ENCODE measurements at places on chromosomes 4 and X.

DNA sequence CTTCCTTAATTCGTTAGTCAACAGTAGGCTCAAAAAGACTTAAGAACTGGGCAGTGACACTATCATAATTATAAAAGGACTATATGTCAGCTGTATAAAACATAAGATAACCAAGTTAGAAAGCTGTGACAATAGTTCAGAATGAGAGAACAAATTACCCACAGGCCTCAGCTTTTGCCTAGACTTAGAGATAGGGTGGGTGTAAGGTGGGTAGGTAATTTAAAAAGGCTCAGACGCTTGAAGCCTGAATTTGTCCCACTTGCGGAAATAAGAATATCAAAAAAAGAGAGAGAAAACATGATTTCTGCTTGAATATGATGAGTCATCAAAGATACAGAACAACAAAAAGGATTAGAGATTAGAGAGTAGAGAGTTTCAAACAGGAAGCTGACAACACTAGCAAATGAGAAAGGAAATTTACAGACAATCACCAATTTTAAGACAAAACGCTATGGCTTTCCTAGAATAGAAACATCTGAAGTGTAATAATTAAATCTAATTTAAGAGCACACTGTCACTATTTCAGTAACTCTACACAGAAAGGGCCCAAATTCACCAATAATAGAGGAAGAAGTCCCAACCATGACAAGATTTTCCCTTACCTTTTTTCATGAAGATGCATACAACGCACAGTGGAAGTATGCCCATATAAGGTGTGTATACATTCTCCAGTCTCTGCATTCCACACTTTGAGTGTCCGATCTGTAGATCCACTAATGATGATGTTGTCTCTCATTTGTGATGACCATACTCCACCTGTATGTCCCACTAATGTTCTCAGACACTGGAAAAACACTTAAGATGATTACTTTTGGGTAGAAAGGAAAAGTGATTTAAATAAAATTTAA lies 208.1 kb downstream of the FBXW7 start:
- no peak for DNase-seq

GRCh38 chrX:69222103-69223090 lies 57.1 kb upstream of the PJA1 start:
- peak; percentile 0 for DNase-seq

- DNase-seq = no peak
Measured at GRCh38 chrX:85963736-85964135, 83.6 kb downstream of the CHM start.

- DNase-seq = no peak
Measured at GRCh38 chr4:123444290-123444731, 47.7 kb downstream of the SPRY1 start.

DNA sequence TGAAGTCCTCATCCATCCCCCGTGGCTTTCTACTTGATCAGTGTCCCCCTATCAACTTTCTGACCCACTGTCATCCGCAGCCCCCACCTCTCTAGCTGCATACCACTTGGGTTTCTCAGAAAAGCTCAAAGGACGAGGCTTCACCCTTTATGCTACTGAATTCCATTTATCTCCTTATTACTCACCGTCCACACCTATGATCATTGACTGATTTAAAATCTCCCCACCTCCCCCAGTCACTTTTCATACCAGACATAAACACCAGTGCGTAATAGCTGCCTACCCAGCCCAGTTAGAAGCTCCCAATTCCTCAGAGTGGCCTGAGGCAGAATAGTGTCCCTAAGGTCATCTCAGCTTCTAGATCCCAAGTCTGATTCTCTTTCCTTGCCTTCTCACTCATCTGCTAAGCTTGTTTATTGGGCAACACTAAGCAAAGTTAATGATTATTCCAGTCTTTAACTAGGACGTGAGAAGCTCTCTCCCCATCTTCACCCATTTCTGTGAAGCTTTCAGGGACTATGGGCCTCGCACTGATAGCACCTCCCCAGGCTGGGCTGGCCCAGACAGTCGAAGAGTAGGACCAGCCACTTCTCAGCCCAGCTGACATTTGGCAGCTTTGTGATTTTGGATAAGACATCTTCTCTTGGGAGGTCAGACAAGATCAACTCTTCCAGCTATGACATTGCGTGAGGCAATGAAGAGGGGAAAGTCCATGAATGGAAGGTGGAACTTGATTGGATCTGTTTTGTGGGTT lies 7.2 kb upstream of the DDX60L start:
- DNase-seq = no peak

GRCh38 chr4:127015667-127016117 lies 617.1 kb upstream of the INTU start:
- no peak for DNase-seq

- no peak for DNase-seq
Measured at GRCh38 chr4:153114771-153115321, 89.4 kb upstream of the TRIM2 start.

GRCh38 chrX:147570483-147570882 lies 341.2 kb upstream of the FMR1 start:
- DNase-seq = no peak

DNA sequence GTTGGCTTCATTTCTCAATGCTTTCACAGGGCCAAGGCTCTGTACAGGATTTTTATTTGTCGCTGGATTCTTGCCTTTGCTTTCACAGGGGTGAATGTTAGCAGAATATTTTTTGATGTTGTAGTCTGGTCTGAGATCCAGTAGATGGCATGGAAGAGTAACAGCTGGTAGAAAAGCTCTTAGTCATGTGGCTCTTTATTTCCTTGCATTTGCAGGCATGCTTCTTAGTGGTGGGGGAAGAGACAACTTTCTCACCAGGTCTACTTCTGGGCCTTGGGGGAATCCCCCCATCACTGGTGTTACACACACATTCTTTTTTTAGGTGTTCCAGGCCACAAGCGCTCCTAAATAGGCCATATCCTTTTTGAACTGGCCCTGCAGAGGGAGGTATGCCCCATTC lies 58.2 kb upstream of the DKK2 start:
- DNase-seq = no peak

DNA sequence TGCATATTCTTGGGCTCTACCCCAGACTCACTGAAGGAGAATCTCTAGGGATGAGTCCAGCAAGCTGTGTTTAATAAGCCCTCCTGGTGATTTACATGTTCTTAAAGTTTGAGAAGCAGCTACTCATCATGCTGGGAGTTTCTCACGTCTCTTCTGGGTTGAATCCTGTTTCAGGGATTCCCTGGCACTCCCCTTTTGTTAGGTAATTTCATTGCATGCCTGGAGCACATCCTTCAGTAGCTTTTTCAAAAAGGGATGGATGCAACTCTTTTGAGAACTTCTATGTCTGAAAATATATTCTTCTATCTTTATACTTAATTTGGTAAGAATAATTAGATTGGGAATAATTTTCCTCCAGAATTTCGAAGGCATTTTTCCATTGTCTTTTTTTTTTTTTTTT lies 4.4 kb downstream of the EVC start:
- DNase-seq = no peak

- no peak for DNase-seq
Measured at GRCh38 chrX:15745179-15745578, 7.1 kb downstream of the CA5B start.

GRCh38 chr4:11105715-11106114 lies 323.0 kb downstream of the HS3ST1 start:
- no peak for DNase-seq

DNA sequence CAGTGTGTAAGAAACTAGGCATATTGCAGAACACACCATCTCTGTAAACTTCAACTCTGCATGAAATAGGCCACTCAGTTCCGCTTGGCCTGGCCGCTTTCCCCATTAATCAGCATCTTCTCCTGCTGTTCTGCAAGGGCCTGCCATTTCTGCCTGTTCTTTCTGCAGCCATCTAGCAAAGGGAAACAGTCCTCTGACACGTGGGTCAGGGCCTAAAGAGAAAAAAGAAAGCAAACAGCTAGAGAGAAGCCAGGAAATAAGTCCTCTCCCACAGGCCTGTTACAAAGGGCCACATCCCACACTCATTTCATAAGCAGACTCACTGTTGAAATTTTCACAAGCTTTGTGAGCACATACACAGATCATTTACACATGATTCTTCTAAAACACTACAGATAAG lies 130.1 kb downstream of the PDE5A start:
- no peak for DNase-seq

DNA sequence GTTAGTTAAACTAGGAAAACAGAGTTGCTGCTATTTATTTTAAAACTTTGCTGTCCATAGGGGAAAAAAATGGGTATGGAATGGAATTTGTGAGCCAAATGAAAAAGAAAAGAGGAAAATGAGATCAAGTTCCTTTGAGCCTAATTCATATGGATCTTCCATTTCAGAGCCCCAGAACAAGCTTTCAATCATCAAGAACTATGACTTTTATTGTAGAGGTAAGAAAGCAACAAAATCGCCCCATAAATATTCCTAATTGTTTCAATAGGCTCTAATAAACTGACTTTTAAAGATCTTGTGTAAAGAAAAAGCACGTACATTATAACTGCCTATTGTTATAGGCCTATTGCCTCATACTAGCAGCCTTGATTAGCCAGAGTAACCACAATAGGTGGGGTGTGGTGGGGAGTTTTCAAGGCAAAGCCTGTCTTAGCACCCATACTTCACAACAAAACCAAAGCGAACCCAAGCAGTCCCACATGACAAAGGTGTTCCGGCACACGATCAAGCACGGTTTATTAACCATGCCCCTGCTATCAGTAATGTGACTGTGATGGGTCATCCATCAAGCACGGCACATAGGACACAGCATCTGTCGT lies 44.4 kb downstream of the RBM47 start:
- no peak for DNase-seq

- no peak for DNase-seq
Measured at GRCh38 chr4:159298502-159298901, 195.6 kb downstream of the RAPGEF2 start.

- DNase-seq = no peak
Measured at GRCh38 chrX:13803116-13803515, 13.8 kb downstream of the GPM6B start.

DNA sequence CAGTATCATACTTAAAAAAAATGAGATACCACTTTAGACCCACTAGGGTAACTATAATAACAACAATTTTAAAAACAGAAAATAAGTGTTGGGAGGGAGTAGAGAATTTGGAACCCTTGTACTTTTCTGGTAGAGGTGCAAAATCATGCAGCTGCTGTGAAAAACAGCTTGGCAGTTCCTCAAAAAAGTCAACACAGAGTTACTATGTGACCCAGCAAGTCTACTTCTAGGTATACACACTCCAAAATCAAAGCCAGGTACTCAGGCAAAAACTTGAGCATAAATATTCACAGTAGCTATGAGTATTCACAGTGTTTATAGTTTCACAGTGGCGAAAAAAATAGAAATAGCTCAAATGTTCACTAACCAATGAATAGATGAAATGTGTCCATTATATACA lies 11.6 kb upstream of the LHFPL1 start:
- no peak for DNase-seq

DNA sequence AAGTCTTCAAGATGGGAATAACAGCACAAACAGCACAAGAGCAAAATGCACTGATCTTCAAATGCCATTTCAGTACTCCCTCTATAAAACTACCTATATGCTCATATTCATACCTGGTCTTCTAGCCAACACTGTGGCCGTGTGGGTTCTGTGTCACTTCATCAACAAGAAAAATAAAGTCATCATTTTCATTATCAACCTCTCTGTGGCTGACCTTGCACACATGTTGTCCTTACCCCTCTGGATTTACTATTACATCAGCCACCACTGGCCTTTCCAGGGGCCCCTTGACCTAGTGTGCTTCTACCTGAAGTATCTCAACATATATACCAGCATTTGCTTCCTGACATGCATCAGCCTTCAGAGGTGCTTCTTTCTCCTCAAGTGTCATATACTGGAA lies 59.6 kb upstream of the GPR174 start:
- DNase-seq = no peak

GRCh38 chrX:2478546-2479419 lies 22.0 kb downstream of the DHRSX start:
- DNase-seq = no peak

DNA sequence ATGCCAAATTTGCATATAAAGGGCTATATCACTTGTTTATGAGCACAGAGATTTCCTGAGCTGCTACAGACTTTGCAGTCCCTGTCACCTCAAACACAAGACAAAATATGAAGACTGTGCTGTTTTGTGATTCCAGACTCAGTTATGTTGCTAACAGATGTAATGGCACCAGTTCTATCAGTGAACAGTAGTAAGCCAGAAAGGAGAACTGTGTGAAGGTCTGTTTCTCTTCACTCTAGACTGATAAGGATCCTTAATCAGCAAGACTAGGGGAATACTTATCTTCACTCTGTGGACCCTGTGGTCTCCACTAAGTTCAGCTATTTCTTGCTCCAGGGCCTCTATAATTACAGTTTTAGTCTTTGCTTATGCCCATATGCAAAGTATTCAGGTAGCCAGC lies 82.7 kb downstream of the ANXA5 start:
- no peak for DNase-seq

DNA sequence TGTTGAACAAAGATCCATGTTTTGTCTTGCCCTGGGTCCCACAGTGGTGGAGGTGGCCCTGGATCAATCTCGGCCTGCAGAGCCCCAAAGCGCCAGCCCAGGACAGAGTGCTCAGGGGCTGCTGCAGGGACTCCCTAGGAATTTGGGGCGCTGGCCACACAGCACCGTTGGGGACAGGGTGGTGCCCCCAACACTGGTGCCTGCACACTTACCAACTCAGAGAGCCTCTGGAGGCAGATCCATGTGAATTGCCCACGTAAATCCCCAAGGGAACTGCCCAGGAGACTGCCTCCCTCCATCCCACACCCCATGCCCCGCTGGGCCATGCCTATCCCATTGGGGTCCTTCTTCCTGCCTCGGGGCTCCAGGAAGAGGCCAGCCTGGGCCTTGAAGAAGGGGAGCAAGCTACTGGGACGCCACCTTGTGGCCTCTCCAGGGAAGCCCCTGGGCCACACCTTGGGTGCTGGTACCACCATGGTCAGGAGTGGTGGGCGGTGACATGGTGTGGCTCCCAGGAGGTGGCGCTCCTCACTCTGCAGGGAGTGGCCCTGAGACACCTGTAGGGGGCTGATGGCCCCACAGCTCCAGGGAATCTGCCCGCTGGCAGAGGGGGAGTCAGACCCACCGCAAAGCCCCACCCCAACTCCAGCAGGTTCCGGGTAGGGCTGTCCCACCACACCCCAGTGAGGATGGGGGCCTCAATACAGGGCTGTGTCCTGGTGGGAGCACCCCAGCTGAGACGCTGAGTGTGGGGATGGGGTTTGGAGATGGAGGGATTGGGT lies 22.8 kb downstream of the CFAP99 start:
- DNase-seq = peak; percentile 15

DNA sequence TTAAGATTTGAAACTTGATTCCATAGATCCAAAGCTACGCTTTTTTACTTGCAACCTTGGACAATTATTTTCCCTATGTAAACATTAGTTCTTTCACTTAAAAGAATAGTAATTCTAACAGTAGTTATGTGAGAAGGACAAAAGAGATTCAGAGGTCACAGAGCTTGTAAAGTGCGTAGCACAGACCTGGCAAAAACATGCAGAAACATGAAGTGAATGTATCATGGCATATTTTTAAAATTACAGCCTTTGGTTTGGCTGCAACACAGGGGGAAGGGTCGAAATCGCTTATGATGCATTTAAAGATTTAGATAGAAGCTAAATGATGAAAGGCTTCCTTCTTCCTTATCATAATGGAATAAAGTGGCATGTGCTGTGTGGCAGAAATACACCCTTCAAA lies 1068.8 kb downstream of the ARAP2 start:
- DNase-seq = no peak

- DNase-seq = no peak
Measured at GRCh38 chr4:15673337-15673736, 8.3 kb upstream of the FAM200B start.
